ENCODE measurements at places on chromosomes 5 and 9.

GRCh38 chr9:79287708-79288290, 284.0 kb upstream of the TLE4 start:
- DNase-seq: no peak

GRCh38 chr5:173602423-173602822, 14.0 kb downstream of the BOD1 start:
- DNase-seq: no peak

DNA sequence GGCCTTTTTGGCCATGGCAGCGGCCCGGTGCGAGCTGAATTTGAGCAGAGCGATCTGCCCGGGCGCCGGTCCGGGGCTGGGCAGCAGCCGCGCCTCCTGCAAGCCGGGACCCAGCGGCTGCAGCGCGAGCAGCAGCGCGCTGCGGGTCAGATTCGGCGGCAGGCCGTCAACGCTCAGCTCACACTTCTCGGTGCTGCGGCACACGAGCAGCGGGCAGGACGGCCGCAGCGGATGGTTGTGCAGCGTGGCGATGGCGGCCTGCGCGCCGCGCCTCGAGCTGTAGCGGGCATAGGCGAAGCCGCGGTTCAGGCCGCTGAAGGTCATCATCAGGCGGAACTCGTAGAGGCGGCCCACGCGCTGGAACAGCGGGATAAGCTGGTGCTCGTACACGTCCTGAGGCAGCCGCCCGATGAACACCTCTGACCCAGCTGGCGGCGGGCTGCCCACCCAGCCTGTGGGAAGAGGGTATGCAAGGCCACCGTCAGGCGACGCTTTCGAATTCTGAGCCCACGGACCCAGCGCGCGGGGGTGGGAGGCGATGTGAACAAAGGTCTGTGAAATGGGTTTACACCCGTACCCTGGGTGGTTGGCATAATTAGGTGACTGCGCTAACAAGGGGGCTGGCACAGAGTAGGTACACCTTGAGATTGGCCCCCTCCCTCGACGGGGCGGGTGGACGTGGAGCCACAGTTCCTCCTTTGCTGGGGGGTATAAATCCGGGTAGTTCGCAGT, 755 bp downstream of the DND1 start:
- DNase-seq: peak; percentile 45

GRCh38 chr9:98990181-98990870, 46.6 kb downstream of the COL15A1 start:
- peak; percentile 2 for DNase-seq

GRCh38 chr9:127903557-127904475, 4.4 kb upstream of the ST6GALNAC6 start:
- peak; percentile 95 for DNase-seq

GRCh38 chr9:22401671-22402070, 45.0 kb upstream of the DMRTA1 start:
- DNase-seq: no peak

DNA sequence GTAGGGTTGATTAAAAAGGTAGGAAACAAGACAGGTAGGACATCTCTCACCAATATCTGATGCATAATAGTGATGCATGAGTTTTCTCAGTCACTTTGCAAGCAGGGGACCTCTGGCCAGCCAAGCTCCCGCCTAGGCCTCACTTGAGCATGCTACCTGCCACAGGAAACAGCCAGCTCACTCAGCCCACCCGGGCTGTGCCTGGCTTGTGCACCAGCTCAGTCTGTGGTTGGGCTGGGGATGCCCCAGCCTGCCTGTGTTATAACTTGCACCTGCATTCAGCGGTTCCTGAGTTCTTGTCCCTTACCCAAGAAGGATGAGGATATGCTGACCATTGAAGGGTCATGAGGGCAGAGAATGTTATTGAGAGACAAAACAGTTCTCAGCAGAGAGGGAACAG, 172.8 kb upstream of the PLCXD3 start:
- peak; percentile 14 for DNase-seq

GRCh38 chr5:59423021-59423420, 470.5 kb downstream of the PDE4D start:
- no peak for DNase-seq

DNA sequence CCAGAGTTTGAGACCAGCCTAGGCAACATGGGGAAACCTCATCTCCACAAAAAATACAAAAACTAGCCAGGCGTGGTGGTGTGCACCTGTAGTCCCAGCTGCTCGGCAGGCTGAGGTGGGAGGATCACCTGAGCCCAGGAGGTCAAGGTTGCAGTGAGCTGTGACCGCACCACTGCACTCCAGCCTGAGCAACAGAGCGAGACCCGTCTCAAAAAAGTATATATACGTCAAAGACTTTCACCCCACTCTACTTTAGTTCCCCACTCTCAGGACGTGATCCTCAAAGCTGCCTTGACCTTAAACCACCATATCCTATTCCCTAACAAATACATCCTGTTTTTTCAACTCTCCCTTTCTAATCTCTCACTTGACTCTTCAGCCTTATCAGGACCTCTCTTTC, 41.0 kb downstream of the PCDHGC5 start:
- DNase-seq: no peak

- DNase-seq: no peak
Measured at GRCh38 chr5:73122875-73123810, 2.8 kb downstream of the TMEM171 start.

- DNase-seq: no peak
Measured at GRCh38 chr9:117169089-117169621, 245.7 kb downstream of the ASTN2 start.

GRCh38 chr5:21680641-21681040, 1172.5 kb downstream of the CDH12 start:
- DNase-seq: no peak

DNA sequence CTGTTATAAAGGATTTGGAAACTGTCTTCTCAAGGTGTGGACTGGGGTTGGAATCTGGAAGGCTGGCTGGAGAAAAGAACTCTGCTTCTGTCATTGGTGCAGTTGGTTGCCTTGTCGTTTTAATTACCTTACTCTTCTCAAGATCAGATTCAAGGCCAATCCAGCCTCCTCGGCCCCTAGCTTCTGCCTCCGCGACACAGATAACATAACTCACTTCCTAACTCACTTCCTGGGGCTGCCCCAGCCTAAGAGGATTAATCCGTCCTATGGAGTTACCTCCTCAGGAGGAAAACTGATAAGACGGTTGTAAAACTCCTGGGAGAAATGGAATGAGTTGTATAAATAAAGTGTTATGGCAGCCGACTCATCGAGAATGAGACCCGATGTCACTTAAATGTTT, 389.1 kb upstream of the WWC1 start:
- DNase-seq: no peak

DNA sequence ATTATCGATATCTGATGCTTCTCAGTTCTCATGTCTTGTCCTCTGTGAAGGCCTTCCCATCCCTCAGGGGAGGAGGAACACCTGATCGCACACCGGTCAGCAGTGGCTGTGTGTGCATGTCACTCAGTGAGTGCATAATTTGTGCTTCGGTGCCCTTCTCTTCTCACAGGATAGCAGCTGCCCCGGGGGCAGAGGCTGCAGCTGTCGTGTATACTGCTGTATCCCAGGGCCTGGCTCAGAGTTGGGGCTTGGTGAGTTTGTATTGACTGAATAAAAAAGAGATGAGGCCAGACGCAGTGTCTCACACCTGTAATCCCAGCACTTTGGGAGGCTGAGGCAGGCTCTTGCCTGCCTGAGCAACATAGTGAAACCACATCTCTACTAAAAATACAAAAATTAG, 49.7 kb upstream of the NCS1 start:
- DNase-seq: no peak

DNA sequence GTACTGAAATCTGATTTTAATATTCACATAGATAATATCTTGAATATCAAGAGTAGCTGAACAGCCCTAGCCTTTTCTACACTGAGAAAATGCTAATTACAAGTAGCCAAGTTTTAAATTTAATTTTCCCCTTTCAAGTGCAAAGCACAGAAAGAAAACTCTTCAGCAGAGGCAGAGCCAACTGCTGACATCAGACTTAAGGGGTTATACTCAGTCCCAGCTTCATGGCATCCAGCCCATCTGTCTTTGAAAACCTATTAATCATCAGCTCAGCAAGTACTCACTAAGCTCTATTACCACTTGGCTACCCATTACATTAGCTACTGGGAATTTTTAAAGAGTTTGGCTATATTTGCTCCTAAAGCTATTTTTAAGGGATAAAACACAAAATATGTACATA, 220.5 kb downstream of the SLC12A2 start:
- DNase-seq: no peak

- no peak for DNase-seq
Measured at GRCh38 chr5:174412374-174412773, 312.0 kb upstream of the MSX2 start.

GRCh38 chr9:133830310-133830709, 92.2 kb upstream of the SARDH start:
- no peak for DNase-seq

- DNase-seq: no peak
Measured at GRCh38 chr9:32955655-32956478, 45.6 kb downstream of the APTX start.

DNA sequence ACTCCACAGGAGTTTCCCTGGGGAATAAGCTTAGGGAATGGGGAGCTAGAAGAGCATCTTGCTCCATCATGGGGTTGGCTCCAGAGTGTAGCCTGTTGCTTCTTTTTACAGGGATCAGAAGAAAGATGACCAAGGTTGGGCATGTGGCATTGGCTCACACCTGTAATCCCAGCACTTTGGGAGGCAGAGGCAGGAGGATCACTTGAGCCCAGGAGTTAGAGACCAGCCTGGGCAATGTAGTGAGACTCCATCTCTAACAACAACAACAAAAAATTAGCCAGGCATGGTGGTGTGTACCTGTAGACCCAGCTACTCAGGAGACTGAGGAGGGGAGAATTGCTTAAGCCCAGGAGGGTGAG, 18.4 kb downstream of the NUDT2 start:
- DNase-seq: no peak
